NCI-H526 treated with DMSO at 0.1 percent for 48 hours (cell line): ENCODE measurements at places on chromosomes 11 and 22.
A peak's percentile ranks its signal among the peaks of the same experiment; 100 is the strongest.

DNA sequence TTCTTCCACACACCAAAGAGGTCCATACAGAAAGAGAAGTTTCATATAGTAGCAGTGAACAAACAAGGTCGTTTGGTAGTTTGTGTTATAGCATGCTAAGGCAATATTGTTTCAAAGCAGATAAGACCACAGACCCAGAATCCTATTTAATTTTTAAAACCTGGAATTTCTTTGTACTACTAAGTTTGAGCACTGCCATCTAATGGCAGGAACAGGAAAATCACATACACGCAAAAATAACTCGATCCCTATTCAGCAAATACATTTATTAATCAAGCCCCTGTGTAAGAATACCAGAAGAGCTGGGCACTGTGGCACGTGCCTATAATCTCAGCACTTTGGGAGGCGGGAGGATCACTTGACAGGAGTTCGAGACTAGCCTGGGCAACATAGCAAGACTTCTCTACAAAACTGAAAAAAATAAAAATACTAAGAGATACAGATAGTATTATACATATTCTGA lies 2.9 kb upstream of the BTBD10 start:
- DNase-seq = peak; percentile 71

DNA sequence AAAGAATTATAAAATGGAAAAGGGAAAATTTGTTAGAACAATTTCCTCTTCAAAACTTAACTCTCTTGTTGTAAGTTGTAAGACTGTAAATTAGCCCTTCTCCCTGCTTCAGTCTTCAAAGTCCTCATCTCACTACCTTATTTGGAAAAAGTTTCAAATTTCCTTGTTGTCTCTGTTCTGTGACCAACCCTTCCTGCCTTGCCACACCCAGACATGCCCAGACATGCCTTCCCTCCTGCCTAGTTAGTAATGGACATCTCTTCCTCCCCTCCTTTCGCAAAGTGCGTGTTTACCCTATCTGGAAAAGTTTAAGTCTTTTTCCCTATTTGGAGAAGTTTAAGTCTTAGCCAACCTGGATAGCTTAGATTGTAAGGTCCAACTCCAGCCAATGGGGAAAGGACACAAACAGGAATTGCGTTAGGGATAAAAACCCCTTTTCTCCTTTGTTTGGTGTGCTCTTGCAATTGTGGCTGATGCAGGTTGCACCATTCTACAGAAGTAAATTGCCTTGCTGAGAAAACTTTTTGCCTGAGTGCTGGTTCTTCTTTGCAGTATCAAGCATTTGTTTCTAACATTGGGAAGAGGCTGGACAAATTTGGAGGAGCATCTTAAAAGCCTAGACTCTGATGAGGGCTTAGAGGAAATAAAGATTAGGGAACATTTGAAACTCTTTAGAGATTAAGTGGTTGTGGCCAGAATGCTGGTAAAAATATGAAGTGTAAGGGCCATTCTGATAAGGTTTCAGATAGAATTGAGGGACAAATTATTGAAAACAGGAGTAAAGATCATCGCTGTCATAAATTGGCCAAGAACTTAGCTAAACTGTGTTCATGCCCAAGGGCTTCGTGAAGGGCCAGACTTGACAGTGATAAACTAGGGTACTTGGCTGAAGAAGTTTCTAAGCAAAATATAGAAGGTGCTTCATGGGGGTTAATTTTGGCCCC lies 15.4 kb downstream of the OR52K2 start:
- no peak for DNase-seq

- DNase-seq = no peak
Observed at GRCh38 chr11:45580399-45580798, 85.0 kb downstream of the CHST1 start.

- no peak for DNase-seq
Observed at GRCh38 chr11:134432776-134433175, 20.7 kb upstream of the B3GAT1 start.

GRCh38 chr11:11789735-11790369 lies 51.9 kb upstream of the USP47 start:
- peak; percentile 12 for DNase-seq

- DNase-seq = no peak
Observed at GRCh38 chr22:19709063-19709769, 5.1 kb upstream of the SEPTIN5 start.

- no peak for DNase-seq
Observed at GRCh38 chr11:4665424-4665823, 21.6 kb downstream of the OR51E1 start.

- DNase-seq = no peak
Observed at GRCh38 chr22:42962295-42963230, 52.4 kb downstream of the PACSIN2 start.

- DNase-seq = no peak
Observed at GRCh38 chr11:117519170-117519569, 191.5 kb downstream of the CEP164 start.

GRCh38 chr11:128734103-128734831 lies 40.4 kb downstream of the FLI1 start:
- no peak for DNase-seq

DNA sequence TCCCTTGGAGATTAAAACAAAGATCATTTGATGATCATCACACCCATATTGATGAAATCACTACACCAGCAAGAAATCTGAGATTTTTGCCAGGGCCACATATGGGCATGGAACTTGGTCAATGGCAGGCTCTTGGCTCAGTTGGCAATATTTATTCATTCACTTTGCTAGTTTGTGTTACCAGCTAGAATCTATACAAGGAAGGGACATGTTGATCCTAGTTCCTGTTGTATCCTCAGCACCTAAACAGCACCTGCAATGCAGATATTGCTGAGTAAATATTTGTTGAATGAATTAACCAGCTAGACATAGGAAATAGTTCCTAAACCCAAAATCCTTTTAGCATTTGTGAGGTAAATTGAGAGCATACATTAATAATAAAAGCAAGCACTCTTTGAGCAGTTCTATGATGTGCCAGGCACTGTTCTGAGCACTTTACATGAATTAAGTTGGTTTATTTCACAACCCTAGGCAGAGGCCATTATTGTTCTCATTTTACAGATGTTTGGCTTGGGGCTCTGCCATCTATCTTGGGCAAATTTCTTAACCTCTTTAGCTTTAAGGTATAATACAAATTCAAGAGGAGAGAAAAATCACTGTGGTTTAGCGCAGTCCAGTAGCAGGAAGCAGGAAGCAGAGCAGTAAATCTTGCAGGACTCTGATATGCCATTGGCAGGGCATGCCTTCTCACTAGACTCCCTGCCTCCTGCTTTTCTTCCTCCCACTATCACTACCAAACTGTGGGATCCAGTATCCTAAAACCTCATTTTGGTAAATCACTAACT lies 1.6 kb downstream of the TRIM68 start:
- DNase-seq = no peak

GRCh38 chr11:2208691-2209369 lies 37.2 kb upstream of the TH start:
- no peak for DNase-seq

DNA sequence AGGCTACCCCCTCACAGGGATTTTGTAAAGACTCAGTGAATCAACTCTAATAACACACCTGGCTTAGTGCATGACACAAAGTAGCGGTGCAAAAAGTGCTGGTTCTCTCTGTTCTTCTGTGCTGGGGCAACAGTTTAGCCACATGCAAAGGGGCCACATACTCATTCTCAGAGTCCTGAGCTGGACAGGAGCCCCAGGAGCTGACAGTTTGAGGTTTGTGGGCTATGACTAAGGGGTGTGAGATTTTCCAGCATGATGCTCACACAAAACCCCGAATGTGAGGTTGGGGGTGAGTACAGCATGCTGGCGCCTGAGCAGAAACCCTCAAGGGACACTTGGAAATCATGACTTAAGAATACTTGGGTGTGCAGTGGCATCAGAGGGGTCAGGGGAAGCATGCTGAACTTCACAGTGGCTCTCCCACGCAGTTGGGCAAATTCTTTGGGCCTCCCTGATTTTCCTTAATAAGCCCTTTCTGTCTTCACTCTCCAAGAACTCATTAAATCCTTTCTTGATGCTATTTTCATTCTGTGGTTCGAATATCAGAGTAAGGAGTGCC lies 31.0 kb downstream of the TMPRSS5 start:
- no peak for DNase-seq

- no peak for DNase-seq
Observed at GRCh38 chr11:60334005-60334620, 7.1 kb downstream of the MS4A6E start.

DNA sequence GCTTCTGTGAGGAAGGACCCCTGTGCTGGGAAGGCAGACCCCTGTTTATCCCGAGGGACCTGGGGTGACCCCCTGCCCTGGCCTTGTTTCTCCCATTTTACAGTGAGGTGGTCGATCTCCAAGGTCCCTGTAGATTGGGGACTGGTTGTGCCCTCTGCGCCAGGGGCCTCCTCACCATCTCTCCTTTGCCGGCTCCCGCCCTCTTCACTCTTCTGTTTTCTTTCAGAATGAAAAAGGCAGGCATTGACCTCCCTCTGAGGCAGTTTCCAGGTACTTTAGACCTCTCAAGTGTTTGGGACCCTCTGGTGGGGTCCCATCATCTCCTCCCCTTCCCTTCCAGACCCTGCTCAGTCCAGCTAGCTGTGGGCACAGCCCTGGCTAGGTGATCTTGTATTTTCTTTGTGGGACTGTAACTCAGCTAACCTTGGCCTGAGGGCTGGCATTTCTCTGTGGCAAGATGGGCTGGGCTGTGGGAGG lies 1.5 kb downstream of the SERPINH1 start:
- DNase-seq = no peak

DNA sequence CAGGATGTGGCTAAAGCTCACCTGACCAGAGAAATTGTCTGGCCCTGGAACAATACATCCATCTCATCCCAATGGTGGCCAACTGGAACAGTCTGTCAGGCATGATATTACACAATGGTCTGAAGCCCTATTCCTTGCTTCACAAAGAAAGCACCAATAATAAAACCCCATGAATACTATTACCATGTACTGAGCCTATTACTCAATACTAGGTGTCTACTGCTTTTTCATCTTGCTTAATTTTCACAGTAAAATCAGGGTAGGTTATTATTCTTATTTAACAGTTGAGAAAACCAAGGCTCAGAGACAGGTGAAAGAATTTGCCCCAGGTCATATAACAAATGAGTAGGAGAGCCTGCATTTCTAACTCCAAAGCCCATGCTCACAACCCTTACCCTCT lies 68.9 kb upstream of the CAPRIN1 start:
- no peak for DNase-seq

- no peak for DNase-seq
Observed at GRCh38 chr22:28064920-28065319, 145.9 kb upstream of the PITPNB start.

GRCh38 chr11:114891911-114892310 lies 213.6 kb downstream of the NXPE2 start:
- DNase-seq = no peak
